ENCODE measurements at places on chromosomes 1 and 21.

DNA sequence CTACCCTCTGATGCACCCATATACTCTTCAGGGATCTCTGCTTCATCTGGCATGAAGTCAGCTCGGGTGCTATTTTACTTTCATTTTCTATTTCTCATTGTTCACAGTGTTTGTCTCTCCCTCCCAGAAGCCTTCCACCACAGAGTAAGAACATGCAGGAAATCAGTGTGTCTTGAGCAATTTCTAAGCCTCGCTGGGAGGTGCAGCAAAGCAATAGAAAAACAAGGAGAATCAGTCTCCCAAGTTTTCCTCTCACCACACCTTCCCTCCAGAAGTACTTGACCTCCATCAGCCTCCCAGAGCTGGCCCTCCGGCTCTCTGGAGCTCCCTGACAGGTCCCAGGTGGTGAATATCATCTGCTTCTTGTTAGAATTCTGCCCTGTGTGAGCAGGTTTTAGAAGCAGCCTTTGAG, 594.7 kb upstream of the CAMK1G start:
- DNase-seq = peak; percentile 3

DNA sequence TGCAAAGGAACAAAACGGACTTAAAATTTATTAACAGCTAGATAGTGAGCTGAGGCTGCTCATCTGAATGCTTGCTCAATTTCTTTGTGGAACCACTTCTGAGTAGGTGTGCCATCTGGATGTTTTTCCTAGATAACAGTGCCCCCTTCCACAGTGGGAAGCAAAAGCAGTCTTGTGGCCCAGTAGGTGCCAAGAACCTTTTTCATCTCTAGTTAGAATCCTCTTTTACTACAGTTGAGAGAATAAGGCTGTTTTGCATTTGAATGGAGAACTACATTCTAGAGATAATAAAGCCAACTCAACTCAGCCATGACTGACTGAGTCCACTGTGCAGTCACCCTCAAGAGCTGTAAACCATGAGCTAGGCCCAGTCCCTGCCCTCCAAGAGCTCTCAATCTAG, 13.3 kb downstream of the F3 start:
- no peak for DNase-seq

DNA sequence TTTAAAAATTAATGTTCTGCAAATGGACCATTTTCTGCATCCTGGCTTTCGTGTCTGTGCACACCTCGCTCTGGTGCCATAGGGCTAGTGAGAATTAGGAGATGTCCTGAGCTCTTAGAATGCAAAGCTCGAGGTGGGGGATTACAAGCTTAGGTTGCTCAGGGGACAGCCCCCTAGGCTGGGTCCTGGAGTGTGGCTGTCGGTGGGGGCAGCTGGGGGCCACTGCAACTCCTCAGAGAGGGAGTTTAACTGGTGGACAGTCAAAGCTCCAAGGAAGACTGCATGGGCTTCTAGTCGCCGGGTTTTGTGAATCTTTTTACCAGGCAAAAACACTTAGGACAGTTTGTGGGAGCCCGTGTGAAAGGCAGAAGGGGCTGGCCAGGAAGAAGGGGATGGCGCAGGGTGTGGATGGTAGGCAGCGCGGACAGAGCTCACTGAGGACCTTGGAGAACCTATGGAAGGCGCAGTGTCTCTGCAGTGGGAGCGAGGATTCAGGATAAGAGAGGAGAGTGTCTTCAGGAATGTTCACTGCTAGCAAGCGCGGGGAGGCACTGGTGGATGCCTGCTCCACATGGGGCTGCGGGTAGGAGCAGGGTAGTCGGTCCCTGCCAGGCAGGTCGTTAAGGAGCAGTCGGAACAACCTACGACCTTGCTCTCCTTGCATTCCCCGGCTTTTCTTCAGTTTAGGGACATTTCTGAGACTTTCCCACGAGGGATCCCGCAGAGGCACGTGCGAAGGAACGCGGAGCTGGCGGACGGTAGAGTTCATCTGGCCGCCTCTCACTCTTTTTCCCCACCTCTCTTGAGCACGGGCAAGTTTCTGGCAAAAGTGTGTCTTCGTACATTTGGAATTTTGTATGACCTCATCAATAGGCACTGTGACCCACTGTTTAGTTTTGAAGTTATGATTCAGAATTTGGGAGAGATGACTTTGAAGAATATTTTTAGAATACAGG, 12.9 kb upstream of the KCNE1 start:
- DNase-seq = no peak

- DNase-seq = no peak
Observed at GRCh38 chr21:43194303-43195120, 25.7 kb downstream of the CRYAA start.

Measured in stimulated activated naive CD8-positive, alpha-beta T cell treated with anti-CD3 and anti-CD28 coated beads, Interleukin-15, Interleukin-2, amounts not matched to agents 100 U/mL and 50 U/mL, for 24 hours (primary cell).